ENCODE measurements at places on chromosomes 11 and 22.

GRCh38 chr11:13970986-13971385 is 8.5 kb downstream of the SPON1 start:
- DNase-seq: no peak

DNA sequence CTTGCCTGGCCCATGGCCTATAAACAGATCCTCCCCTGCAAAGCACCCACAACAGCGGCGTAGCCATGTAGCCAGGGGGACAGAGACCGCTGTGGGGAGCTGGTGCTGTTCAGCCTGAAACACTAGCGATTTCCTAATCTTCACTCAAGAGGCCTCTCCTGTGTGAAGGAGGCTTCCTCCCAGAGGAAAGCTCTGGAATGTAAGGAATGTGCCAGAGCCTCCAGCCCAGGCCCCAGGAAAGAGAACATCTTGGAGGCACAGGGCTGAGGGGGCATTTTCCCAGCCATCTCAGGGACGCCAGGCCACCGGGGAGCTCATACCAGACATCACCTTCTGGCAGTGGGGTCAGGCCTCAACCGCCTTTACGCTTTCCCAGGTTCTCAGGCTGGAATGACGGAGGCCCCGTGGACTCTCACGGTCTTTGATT is 24.0 kb downstream of the MIAT start:
- no peak for DNase-seq

- no peak for DNase-seq
Measured at GRCh38 chr11:115471367-115471766, 32.8 kb downstream of the CADM1 start.

GRCh38 chr22:48306284-48306683 is 1521.4 kb downstream of the BRD1 start:
- no peak for DNase-seq

DNA sequence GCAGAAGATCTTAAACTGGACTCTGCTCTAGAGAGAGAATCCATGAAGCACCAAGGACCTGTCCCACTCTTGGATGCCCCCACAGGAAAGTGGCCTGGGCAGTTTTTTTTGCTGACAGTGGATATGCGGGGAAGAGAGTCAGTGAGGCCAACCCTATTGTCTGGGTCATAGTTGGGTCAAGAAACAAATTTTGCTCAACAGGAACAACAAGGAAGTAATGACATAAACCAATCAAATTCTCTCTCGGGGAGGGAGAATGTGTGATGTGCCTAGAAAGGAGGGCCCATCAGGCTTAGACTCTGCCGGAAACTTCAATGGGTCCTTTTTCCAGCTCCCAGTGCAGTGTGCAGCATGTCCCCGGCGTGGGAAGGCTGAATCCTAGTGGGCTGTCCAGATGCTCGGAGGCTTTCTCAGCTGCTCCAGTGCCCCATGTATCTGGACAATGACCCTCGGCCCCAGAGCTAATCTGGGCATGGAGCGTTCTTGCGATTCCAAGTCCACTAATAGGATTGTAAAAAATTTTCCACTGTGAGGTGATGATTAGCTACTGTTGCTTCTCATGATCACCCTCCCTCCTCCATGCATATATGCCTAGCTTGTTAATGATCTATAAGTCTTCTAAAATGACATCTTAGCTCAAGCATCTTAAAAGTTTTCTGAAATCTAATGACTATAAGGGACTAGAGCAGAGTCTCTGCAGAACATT is 101.0 kb downstream of the SNX19 start:
- no peak for DNase-seq

GRCh38 chr11:45303316-45303715 is 17.2 kb upstream of the SYT13 start:
- no peak for DNase-seq

GRCh38 chr11:35247863-35248262 is 108.9 kb downstream of the CD44 start:
- DNase-seq: no peak

GRCh38 chr11:47235163-47235562 is 13.5 kb downstream of the ACP2 start:
- DNase-seq: no peak

DNA sequence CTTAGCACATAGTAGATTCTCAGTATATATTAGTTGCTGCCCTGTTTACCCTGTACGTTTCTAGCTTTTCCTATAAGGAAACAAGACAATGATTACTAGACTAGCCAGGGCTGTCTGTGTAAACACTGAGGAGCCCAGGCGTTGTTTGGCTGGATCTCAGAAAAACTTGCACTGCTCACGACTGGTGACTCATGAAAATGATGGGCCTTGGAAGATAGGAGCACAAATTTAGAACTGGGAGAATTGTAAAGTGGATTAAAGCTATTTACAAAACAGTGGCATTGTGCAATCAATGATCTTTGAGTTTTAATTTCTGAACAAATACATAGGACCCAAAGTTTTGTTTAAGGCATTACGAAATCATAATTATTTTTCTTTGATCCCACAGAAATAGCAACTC is 276.9 kb downstream of the FAM76B start:
- DNase-seq: no peak

DNA sequence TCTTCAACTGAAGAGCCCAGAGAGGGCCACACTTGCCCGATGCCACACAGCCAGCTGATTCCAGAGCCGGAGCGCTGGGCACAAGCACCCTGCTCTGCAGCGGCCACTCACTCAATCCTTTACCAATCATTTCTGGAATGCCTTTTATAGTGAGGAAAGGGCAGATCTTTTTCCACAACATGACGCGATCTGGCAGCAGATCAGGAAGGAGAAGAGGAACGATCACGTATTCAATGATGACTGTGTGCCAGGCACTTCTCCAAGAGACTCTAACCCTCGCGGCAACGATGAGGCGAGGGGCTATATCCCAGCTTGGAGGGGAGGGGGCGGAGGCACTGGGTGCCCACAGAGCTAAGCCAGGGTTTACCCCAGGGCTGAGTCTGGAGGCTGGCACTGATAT is 56.3 kb upstream of the TCF20 start:
- no peak for DNase-seq

DNA sequence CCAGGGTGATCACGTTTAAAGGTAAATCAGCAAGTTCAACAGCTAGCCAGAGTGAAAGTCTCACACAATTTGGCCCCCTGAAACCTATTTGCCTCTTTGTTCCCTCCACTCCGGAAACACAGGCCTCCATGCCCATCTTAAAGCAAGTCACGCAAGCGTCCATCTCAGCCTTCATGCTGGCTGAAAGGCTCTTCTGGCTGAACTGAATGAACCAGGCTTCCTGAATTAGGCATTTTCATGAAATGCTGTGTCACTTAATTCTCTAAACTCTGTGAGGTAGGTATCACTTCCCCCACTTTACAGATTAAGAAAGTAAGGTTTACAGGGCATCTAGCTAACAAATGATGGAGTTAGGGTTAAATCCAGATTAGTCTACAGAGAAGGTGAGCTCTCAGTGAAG is 1.4 kb downstream of the SLC25A17 start:
- no peak for DNase-seq

GRCh38 chr11:2698386-2699184 is 1.2 kb downstream of the KCNQ1OT1 start:
- no peak for DNase-seq

- DNase-seq: no peak
Measured at GRCh38 chr11:61349916-61350315, 11.8 kb downstream of the CYB561A3 start.

GRCh38 chr22:20641198-20641892 is 132.6 kb upstream of the SERPIND1 start:
- no peak for DNase-seq

GRCh38 chr22:46947516-46948257 is 185.2 kb downstream of the TBC1D22A start:
- DNase-seq: no peak

DNA sequence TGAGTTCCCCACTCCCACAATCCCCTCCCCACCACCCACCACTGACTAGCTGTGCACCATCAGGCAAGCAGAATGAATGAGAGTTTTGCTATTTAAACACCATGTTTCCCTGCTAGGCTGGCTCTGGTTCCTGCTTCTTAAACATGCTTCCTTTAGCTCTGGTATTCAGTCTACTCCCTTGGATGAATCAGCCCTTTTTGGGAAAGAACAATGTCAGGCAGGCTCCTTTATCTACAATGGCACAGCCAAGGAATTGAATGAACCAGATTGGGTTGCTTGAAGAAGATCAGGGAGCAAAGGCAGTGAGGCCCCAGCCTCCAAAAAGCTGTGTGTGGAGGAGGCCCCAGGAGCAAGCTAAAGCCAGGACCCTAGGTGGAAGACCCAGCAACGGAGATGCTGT is 92.9 kb upstream of the ISX start:
- no peak for DNase-seq

GRCh38 chr11:117863383-117863782 is 13.1 kb downstream of the FXYD6 start:
- DNase-seq: no peak

DNA sequence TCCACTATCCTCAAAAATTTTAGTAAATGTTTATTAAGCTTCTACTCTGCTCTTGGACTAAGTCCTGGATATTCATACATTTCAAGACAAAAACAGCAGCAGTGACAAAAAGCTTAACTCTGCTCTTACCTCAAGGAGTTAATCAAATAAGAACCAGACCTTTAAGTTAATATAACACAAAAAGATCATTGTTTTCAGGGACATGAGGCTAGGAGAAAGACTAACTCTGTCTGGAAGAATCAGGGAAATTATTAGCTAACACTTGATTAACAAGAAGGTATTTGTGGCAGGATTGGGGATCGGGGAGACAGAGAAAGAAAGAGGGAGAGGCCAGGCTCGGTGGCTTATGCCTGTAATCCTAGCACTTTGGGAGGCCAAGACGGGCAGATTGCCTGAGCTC is 74.4 kb downstream of the PPP2R1B start:
- no peak for DNase-seq

DNA sequence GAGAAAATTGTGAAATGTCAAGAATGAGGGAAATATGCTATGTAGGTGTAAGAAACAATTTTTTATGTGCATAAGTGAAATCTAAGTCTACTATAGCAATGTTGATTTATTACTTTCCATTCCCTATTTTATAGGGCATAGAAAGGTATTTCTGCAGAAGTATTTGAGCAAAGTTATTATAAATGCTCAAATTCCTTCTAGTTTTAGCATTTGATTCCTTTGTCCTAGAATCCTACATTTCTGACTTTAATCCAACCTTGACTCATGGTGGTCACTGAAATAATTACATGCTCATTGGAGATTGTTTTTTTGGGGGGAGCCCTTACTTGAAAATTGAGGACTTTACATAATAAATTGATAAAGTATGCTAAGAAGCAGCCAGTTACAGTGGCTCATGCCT is 716.6 kb upstream of the LUZP2 start:
- DNase-seq: no peak

DNA sequence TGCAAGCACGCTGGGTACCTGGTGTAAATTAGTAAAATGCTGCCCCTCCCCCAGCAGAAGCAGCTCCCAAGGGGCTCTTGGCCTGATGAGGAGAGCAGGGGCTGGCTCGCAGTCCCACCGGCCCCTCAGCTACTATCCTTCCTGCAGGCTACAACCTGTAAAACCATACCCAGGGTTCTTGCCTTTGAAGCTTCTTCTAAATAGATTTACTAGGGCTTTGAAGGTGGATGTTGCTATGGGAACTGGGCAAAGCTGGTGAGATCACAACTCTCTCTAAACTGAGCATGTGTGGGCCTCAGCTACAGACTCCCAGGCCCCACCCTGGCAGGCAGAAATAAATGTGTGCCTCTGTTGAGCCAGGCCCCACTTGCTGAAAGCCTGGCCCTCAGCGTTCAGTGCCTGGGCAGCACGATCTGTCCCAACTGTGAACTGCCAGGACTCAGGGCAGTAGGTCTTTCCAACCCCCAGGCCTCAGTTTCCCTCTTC is 18.5 kb downstream of the CD5 start:
- DNase-seq: no peak

GRCh38 chr22:42280836-42281235 is 10.4 kb upstream of the TCF20 start:
- DNase-seq: no peak

DNA sequence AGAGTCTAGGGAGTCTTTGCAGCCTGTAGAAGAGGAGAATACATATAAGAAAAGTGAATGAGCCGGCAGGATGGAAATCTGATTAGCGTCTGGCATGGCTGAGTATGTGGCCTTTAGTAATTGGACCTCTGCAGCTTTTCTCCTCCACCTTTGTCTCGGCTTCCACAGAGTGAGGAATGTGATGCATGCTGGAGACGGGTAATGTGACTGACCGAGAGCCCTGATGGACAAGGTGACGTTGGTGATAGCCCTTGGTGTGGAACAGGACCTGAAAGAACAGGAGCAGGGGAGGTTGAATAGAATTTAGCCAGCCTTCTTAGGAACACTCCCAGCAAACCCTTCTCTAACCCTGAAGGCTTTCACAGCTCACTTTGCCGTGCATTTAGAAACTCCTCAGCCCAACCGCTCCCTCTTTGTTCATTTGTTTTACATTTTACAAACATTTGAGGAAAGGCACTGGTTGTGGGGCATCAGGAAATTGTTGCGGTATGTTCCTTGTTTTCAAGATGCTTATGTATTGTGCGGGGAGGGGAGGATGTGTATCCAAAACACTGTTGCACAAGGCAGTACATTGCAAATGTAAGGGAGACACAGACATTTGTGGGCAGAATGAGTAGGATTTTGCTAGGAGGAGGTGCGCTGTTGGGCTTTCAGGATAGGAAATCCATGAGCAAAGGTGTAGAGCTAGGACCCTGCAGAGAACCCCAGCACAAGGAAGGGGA is 6.9 kb downstream of the GTPBP1 start:
- no peak for DNase-seq

DNA sequence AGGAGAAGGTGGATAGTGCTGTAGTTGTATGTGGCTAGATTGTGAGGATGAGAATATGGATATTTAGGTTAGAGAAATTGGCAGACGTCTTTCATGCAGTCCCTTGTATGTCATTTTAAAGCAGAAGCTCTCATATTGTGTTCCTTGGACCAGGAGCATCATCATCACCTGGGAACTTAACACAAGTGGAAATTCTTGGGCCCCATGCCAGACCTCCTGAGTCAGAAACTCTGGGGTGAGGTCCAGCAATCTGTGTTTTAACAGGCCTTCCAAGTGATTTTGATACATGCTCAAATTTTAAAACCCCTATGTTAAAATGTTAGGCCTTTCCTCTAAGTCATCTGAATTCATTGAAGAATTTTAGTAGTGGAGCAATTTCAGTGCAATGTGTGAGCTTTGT is 34.8 kb downstream of the JHY start:
- no peak for DNase-seq

DNA sequence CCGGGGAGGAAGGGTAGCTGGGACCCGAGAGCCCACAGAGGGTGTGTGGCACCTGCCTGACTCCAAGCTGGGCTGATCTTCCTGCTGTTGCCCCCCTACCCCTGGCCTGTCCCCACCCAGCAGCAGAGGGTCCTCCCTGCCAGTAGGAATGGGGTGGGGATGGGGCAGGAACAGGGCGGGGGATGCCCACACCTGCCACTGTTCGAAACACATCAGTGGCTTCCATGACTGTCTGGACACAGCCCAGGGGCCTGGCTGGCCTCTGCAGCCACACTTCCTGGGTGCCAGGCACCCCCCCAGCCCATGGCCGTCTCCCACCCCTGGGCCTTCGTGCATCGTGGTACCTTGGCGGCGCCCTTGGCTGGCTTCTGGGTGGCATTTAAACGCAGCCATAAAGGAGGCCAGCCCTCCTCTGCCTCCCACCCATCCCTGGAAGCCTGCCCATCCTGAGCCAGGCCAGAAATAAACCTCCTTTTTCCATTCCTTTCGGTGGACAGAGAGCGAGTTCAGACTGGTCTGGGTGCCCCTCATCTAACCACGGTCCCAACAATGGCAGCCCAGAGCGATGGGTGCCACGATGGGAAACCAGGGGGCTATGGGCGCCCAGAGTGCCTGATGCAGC is 745 bp upstream of the SHISAL1 start:
- DNase-seq: no peak

- DNase-seq: no peak
Measured at GRCh38 chr11:95556011-95556341, 233.6 kb downstream of the FAM76B start.
